ENCODE measurements at places on chromosomes 7 and 10.

GRCh38 chr7:112873831-112874553 lies 83.8 kb upstream of the TMEM168 start:
- no peak for DNase-seq

DNA sequence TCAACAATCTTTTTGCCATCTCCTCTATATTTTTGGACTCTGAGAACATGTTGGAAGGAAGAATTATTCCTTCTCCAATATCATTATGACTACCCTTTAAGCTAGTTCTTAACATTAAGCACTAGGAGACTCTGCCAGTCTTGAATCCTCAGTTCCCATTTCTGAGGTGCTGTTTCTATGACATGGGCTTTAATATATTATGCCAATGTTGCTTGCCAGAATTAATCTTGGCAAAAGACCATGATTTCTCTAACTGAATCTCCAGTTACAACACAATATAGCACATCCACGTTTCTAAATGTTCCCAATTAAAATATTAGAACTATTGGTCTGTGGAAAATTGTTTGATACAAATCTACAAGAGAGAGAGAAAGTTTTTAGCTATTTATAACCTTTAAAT lies 250.0 kb downstream of the HGF start:
- no peak for DNase-seq

GRCh38 chr7:117069379-117069778 lies 116.1 kb downstream of the ST7 start:
- no peak for DNase-seq

- no peak for DNase-seq
Measured at GRCh38 chr10:6579183-6579903, 733 bp downstream of the PRKCQ start.

- no peak for DNase-seq
Measured at GRCh38 chr10:126110489-126111180, 214.3 kb downstream of the FANK1 start.

DNA sequence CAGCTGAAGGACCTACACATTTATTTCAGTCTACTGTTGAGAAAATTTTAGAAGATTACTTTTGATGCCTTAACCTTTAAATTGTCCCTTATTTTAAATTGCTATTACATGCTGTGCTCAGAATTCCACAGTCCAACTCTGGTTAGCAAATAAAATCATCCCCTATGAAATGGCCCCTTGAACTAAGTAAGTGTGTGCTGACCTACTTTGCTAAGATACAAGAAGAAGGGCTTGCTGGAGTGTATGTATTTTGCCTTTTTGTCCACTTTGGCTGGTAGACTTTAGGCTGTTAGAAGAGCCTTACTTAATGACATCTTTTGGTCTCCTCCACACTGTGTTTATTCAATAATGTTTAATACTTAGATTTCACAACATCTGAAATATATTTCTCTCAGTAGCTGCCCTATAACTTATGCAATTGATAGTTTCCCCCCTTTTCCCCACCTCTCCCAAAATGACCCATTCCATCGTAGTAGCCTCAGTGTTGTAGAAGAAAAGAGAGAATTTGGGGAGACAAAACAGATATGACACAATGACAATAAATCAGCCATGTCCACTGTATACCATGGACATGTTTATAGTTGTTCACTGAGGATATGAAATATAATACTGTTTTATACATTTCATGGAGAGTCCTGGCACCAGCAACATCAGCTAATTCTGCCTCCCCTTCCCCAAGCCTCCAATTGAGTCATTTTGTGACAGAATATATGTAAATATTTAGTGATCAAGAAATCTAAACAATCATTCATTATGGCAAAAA lies 107.8 kb upstream of the ASAH2 start:
- no peak for DNase-seq

GRCh38 chr10:122859527-122859926 lies 13.9 kb upstream of the CUZD1 start:
- DNase-seq: no peak

DNA sequence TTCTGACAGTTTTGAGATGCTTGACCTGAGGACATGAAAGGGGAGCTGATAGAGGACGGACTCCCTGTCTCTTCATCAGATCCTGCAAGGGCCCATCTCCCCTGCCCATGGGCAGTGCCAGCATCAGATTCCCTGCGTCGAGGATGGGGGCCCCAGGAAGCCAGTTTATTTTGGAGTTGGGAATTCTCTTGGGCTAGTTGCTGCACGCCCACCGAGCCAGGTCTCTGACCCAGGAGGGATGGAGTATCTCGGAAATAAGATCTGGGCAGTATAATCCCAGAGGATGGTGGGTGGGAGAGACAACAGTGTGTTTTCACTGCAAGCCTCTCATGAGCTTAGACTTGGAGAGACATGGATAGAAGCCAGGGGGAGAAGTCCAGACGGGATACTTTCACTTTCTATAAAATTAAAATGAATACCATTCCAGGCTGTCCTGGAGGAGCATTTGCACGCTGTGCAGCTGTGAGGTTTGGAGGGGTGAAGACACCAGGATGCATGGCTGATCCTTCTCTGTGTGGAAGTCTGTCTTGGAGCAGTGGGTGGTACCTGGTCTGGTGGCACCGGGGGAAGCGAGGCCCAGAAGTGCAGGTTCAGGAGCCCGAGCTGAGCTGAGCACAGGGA lies 25.8 kb downstream of the DOCK1 start:
- no peak for DNase-seq

All from stimulated activated CD4-positive, alpha-beta T cell treated with anti-CD3 and anti-CD28 coated beads, Interleukin-15, amount 100 ng/mL, for 1 hour (primary cell).